Activated CD4-positive, alpha-beta T cell treated with anti-CD3 and anti-CD28 coated beads for 4 hours (primary cell): ENCODE measurements at places on chromosomes 5 and 9.

DNA sequence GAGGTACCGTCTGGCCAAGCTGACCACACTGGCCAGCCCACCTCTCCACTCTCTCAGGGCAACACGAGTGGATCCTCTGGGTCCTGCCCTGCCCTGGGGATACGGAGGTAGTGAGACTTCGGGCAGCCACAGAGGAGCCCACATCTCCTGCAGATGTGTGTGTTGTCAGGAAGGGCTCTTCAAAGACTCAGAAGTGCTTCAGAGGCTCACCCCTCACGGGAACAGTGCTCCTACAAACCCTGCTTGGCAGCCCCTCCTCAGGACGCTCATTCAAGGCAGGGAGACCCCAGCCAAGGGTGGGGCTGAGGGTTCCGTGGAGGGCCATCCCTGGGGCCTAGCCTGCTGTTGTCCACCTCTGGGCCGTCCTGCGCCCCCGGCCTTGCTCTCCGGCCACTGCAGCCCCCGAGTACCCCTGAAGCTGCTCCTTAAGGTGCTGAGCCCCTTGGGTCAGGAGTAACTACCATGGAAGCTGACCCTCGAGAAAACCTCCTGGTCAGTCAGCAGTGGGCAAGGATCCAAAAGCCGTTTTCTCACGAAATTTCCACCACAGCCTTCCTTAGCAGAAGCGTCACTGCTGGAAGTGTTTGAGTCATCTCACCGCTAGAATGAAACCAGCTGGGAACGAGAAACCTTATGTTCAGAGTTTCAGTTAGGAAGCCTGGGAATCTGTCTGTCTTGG lies 23.2 kb upstream of the LRRC14B start:
- DNase-seq = no peak

DNA sequence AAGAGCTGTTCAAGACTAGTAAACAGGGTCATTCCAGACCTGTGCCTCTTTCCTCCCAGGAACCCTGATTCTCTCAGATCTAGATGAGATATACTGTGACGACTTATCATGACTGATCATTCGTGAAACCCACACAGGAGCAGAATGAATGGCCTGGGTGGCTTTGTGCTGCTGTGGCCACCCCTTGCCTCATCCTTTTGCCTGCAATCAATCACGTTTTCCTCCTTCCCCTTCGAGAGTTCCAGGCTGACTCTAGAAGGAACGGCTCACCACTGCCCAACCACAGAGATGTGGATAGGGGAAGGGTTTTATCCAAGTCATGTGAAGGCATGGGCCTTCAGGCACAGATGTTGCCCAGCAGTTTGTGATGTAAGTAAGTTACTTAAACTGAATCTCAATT lies 5.8 kb downstream of the ANXA6 start:
- no peak for DNase-seq

DNA sequence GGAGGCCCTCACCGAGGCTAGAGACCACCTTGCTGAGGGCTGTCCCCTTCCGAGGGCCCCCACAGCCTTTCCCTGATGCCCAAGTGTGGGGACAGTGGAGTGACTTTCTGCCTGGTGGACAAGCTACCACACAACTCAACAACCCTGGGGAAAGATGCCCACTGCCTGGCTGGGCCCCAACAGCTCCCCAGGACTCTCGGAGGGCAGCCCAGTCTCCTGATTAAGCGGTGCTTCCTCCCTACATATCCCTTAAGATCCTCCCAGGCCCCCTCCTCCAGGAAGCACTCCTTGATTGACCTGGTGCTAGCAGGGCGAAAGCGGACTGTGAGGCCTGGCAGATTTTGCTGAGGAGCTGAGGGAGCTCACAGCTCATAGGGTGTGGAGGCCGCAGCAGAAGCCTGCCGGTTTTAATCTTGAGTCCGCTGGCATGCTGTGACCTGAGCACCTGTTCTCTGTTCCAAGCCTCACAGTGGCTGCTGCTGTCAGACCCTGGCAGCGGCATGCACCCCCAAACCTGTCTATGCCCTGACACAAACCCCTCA lies 2.2 kb downstream of the NSMF start:
- no peak for DNase-seq

GRCh38 chr9:74804018-74804385 lies 83.7 kb downstream of the TRPM6 start:
- DNase-seq = no peak

DNA sequence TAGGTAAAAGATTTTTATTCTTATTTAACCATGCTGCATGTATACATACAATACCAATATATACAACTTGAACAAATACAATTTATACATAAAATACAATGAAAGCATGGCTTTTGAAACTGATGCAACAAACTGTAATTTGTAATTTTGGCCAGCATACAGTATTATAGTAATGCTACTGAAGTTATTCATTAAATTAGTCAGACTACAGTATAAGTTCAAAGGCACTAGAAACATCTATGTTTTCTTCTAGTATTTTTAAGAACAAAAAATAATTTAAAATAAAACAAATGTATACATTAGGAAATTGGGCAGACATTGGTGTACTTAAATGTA lies 18.8 kb downstream of the IL4 start:
- DNase-seq = no peak

DNA sequence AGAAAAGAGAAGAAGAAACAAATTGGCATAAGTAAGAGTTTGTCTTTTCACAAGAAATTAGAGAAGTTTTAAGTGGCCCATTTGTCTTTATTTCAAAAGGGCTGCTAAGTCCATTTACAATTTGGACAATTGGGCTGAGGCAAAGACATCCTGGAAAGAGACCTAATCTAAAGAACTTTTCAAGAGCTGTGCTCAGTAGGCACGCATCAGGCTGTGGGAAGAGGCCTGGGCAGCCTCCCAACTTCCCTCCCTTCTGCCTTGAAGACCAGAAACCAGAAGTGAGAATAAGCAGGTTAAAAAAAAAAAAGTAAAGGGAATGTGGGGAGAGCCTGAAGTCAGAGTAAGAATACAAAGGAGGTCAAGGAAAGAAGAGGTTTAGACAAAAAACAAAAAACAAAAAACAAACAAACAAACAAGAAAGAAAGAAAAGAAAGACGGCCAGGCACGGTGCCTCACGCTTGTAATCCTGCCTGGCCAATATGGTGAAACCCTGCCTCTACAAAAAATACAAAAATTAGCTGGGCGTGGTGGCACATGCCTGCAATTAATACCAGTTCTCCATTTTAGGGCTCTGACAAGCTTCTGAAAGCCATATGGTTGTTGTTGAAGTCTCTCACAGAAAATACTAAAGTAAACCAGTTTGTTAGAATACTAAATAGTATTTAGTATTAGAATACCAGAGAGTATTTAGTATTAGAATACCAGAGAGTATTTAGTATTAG lies 48.0 kb upstream of the CEP78 start:
- no peak for DNase-seq

DNA sequence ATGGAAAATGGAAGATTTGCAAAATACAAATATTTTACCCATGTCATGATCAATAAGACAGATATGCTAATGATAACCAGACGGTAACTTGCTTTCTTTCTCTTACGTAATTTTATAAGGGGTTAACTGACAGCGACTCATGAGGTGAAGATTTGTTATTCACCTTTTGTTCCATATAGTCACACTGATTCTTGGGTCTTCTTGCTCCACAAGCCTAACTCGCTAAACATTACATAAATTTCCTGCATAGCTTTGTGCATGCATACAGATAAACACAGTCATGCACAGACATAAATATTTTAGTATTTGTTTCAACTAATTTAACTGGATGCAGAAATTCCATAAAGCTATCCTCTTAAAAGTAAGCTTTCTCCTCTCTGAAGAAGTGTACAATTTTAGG lies 225.9 kb downstream of the VPS13A start:
- no peak for DNase-seq

- no peak for DNase-seq
Observed at GRCh38 chr5:141785135-141785534, 93.1 kb downstream of the PCDH1 start.

DNA sequence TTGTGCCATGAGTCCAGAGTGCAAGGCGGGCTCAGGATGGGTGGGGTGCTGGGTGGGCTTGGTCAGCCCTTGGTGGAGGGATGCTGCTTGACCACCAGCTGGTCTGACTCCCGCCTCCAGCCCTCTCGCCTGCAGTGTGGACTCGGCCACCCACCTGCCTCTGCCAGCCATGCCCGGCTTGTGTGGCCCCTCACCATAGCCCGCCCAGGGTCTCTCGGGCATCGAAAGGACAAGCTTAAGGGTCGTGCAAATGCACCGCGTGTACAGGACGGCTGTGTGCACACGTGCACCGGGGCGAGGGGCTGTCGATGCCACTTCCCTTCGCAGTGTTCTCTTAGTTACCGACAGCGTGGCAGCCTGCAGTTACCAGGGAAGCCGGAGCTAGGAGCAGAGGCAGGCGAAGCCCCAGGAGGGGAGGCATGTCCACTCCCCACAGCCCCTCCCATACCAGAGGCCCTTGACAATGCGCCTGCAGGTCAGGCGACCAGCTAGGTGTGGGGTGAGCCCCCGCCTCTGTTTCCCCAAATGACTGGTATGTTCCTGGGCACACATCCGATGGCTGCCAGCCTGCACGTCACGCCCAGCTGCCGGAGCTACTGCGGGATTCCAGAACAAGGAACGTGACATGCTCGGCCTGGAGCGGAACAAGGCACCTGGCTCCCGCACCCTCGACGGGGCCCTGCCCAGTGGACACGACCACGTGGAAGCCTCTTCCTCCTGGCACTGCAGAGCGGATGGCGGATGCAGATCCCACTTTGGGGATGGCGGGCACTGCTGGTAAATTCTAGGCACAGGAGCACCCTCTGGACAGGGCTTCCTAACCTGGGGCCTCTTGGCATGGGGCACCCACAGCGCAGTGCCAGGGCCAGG lies 7.8 kb downstream of the LCN9 start:
- no peak for DNase-seq

DNA sequence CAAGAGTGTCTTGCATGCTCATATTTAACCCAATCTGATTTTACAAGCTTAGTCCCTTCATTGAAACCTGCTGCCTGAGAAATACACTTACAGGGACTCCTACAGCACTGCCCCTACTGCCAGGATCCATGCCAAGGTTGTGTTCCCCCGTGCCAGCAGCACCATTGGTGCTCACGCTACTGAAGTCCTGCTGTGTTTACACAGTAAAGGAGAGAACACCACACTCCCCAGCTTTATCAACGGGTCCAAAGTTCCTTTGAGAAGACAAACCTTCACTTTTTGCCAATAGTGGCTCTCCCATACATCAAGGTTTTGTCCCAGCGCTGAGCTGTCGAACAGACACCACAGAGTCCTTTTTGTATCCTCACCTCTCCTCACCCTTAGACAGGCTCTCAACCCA lies 155.1 kb upstream of the WWC1 start:
- DNase-seq = no peak

DNA sequence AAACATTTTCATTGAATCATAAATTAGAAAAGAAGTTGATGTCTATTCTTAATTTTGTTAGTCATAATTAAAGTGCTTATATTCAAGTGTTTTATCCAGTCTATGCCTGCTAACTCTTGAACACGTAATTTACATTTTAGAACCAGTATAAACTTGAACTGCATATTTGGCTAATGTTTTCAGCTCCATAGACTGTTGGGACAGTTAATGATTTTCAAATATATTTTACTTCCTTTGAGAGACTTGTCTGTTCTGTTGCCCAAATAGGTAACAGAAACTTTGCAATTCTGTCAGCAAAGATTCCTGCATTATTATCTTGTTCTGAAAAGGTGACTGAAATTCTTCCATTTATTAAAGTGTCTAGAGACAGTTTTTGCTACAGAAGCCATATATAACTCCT lies 7.8 kb downstream of the ITGA2 start:
- DNase-seq = no peak

DNA sequence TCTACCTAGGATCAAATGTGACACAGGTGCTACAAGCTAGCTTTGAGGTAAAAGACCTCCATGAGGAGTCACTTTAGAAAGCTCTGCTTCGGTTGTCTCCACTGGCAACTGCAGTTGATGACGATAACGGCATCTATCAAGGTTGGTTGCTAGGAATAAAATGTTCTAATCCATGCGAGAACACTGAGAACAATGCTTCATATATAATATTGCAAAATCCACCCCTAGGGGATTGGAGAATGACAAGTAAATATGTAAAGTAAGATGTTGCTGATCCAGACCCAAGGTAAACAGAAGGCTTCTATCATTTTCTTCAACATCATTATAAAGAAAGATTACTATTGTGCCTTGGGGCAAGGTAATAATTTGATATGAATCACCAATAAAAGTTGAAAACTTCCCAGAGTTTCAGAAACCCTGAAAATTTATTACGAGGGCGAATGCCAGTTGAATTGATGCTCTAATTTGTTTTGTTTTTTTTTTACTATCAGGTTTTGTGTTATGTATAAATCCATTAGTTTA lies 1003.4 kb downstream of the CDH18 start:
- no peak for DNase-seq

DNA sequence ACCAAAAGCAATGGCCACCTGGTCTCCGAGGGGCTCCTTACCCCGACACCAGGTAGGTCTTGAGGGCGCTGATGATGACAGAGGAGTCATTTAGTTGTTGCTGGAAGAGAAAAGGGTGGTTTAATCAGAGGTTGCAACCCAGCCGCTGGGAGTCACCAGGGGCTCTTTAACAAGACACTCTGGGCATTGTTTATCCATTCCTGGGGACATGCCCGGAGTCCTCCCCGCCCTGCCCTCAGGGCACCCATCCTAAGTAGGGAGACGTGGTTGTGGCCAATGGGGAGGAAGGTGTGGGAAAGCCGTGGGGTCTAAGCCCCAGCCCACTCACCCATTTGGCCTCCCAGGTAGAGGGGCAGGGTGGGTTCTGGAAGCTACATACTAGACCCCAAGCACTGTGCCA lies 3.1 kb downstream of the PTGES2 start:
- no peak for DNase-seq

GRCh38 chr5:61362796-61363368 lies 30.8 kb downstream of the ZSWIM6 start:
- DNase-seq = peak; percentile 3

- no peak for DNase-seq
Observed at GRCh38 chr5:53785924-53786323, 225.5 kb downstream of the NDUFS4 start.

DNA sequence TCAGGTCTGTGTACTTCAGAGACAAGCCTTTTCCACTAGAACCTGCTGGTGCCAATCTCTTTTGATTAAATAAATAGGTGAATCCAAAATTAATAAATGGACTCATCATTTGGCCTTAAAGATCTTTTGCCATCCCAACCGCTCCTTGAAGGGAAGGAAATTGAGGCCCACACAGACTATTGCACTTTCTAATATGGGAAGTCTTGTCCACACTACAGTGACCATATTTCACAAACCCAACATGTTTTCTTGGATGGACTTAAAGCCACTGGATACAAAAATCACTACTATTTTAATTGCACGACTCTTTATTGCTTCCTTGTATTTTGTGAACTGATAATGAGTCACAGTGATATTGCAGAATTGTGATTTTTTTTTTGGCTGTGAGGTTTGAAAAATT lies 135.0 kb downstream of the DIRAS2 start:
- DNase-seq = no peak

- DNase-seq = no peak
Observed at GRCh38 chr9:15909297-15909696, 356.5 kb downstream of the CCDC171 start.
